ENCODE measurements at places on chromosomes 6 and 20.

DNA sequence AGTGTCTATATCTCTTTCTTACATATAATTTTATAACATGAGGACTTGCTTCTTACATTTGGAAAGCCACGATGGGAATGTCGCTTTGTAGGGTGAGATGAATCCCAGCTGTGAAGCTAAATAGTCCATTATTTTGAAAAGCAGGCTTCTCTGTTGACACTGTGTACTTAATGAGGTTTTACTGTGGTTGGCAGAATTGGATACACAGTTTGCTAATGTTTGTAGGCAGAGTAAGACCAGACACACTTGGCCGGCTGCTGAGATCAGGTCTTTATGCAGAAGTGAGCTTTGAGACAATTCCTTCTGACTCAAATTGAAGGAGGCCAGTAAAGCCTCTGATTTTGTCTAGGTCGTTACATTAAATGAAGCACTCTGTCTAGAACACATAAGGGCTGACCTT lies 93.0 kb downstream of the NDUFAF5 start:
- DNase-seq, result no peak

DNA sequence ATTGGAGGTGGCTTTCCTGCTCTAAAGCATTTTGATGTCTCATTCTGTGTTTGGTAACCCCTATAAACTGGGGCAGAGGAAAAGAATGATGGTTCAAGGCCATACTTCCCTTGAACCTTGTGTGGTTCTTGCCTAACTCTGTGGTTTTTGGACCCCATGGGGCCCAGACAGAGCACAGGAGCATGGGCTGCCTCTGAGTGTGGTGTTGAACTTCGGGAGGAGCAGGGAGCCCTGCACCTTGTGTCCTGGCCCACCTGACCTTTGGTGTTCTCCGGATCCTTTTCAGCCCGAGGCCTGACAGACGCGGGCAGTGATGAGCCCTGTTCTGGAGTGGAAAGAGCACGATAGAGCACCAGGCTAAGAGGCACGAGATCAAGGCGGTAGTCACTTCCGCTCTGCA lies 18.8 kb downstream of the TMEM74B start:
- no peak for DNase-seq

- DNase-seq, result no peak
These were observed 512.1 kb downstream of the QKI start for GRCh38 chr6:163926642-163927041.

- DNase-seq, result peak; percentile 88
These were observed 300.7 kb downstream of the CLIC5 start for GRCh38 chr6:45714741-45715507.

GRCh38 chr20:4989570-4989969 lies 11.7 kb downstream of the SLC23A2 start:
- DNase-seq, result no peak

DNA sequence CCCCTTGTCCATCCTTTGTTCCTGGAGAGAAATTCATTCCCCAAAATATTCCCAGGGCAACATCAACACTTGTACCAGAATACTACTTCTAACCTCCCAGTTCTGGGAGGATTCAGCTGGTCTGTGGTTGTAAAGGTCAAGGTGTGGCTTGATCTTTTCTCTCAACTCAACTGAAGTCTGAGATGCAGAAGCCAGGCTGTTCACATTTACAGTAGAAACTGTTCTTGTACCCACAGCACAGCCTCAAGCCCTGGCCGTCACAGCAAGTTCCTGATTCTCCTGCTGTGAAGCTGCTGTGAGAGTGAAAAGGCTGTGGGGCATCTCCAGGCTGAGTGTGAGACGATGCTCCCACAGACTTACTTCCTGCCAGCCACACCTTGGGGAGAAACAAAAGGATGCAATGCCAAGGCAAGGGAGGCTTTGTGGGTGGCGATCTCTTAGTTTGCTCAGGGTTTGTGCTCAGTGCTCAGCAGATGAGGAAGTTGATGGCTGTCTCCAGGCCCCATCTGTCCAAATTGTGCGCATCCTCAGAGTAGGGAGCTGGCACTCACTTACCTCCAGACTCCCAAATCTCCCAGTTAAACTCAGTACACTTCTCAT lies 143.9 kb upstream of the FOXA2 start:
- no peak for DNase-seq

DNA sequence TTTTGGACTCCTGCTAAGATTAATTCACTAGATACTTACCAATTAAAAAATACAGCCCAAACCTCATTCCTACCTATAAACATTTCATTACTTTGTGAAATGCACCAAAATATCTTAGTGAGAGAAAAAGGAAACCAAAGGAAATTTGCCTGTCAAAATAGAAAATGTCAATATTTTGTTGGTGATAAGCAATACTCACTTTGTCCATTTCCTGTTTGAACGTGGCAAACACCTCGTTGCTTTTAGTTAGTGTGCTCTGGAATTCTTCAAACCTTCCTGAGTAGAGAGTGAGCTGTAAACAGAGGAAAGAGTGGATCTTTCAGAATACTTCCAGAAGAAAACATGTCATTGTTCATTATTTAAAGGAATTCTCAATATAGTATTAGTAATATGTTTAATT lies 44.2 kb downstream of the TXLNB start:
- no peak for DNase-seq

DNA sequence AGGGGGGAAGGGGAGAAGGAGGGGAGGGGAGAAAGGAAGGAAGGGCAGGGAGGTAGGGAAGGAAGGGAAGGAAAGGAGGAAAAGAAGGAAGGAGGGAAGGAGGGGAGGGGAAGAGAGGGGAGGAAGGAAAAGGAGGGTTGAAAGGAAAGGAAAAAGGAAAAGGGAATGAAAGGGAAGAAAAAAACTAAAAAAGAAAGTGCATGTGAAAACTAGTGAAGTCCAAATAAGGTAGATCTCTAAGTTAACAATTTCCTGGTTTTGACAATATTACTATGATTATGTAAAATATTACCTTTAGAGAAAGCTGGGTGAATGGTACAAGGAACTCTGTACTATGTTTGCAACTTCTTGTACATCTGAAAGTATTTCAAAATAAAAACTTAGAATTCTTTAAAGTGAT lies 132.4 kb downstream of the PTPRT start:
- no peak for DNase-seq

DNA sequence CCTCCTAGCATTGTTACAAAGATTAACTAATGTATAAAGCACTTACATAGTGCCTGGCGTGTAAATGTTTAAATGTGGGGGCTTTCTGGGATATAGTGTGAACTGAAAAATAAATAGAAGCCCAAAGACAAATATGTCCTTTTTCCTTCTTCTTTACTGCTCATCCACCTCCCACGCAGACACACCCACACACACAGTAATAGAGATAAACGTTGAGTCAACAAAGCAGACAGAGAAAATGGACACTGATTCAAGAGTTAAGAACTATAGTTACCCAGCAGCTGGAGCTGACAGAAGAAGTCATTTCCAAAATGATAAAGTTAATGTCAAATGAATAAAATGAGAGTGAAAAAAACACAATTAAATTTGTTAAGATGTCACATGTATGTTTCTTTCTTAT lies 68.3 kb downstream of the FHL5 start:
- no peak for DNase-seq

DNA sequence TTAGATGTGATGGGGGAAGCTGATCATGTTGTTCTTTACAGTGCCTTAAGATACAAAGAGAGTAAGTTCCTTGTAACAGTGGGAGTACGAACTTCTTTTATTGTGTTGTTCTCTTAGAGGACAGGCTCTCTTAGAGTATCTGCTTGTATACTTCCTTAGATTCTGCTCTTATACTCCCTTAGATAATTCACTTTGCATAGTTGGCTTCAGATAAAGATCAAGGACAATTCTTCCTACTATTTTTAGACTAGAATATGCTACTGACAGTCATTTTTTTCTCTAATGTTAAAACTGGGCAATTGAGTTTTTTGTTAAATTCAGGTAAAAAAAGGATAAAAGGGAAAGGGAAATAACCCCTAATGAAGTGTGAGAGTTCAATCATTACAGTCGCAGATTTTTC lies 138.7 kb downstream of the MYB start:
- DNase-seq, result no peak

Data from COLO829 (cell line).